ENCODE measurements at places on chromosomes 4 and X.

DNA sequence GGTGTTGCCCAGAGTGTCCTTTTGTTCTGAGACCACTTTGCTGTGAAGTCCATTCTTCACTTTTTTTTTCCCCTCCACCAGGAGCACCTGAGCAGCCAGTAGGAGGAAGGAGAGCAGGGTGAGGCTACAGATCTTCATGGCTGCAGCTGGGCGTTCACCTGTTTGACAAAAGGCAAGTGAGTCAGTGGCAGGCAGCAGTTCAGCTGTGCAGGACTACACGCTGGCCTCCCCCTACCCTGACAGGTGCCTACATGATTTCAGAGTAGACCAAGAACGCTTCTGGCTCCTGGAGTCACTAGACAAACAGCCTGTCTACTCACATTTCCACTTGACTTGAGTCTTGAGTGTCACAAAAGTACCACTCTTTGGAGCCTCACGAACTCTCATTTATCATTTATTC lies 2.0 kb downstream of the FGFBP1 start:
- no peak for DNase-seq

DNA sequence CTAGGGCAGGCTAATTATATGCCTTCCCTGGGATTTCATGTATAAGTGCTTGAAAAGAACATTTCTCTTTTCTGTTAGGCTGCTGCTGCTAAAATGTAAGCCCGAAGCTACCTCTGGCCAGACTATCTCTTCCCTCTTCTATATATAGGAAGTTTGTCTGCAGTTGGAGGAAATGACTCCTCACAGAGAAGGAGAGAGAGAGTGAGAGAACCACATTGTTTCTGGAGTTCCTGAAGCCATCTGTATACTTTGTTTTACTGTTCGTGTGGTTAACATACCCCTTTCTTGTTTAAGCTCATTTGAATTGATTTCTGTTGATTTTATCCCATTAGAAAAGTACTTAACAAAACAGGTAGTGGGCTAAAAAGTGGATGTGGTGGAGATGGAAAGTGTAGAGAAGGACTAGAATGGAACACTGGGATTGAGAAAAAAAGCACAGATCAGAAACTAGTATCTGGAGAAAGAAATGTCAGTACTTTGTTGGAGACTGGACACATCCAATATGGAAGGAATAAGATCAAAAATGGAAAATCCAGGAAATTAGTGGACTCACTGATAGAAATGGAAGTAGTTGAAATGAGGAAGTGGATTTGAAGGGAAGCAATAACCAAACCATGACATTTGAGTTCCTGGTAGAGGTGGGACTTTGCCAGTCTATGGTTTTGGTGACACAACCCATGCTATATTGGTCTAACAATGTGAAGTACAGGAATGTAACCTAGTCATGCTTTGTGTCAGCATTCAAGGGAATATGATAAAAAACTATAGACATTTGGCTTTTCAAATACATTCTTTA lies 112.6 kb downstream of the TMA16 start:
- DNase-seq, result no peak

DNA sequence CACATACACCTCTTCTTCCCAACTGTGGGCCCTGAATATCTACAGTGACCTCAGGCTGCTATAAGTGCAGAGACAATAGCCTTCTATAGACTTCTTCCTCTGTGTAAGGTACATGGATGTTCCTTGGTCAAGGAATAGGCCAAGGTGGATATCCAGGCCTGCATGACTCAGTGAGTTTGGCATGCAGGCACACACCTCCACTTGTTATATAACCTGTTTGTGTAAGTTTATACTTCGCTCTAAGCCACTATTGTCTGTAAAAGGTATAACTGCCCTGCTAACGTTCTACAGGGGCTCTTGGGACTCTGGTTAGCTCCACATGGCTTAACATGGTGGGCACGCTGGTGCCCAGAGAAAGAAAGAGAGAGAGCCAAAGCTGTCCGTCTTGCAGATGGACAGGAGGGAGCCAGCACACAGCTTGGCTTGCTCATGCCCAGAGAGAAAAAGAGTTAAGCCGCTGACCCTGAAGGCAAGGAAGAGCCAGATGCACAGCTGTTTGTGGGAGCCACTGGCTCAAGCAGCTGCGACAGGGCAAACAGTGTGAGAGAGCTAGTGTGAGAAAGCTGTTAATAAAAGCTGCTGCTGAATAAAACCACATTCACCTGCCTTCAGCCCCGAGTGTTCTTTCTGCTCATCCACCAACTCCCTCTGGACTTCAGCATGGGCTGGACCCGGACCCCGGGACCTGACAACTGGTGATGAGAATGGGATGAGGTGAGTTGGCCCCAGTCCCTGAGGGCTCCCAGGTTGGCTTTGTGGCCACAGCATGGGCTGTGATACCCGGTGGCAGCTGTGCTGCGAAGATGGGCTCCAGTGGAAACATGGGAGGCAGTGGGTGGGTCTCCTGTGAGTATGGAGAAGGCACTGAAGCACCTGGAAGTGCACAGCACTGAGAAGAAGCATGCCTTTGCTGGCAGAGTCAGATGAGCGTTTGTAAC lies 44.5 kb upstream of the ZBTB33 start:
- DNase-seq, result no peak

DNA sequence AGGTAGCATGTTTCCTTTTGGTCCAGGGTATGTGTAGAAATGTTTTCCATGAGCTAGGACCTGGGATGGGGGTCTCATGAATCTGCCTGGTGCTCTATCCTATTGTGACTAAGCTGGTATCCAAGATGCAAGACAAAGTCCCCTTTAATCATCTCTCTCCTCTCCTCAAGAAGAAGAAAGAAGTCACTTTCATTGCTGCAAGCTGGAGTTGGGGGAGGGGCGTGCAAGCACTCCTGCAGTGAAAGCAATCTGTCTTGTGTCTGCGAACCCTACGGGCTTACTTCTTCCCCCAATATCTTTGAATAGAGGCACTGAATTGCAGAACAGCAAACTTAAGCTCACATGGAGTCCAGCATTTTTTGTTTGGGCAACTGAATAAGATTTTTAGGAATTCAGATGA lies 27.2 kb upstream of the GRPR start:
- DNase-seq, result no peak

GRCh38 chr4:4862665-4863482 lies 3.4 kb downstream of the MSX1 start:
- DNase-seq, result no peak

DNA sequence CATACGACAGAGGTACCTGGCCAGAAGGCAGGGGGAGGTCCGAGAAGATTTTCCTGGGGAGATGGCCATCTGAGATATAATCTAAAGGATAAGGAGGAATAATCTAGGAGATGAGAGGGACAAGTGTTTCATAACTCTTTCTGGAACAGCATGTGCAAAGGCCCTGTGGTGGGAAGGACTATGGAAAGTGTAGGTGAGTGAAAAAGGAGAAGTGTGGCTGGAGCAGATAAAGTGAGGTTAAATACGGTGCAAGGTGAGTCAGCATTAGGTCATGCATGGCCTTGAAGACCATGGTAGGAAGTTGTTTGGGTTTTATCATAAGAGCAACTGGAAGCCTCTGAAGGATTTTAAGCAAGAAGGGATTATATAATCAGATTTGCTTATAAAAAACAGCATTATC lies 34.6 kb upstream of the MTM1 start:
- no peak for DNase-seq

- DNase-seq, result no peak
Measured at GRCh38 chr4:156581282-156582063, 390.1 kb downstream of the PDGFC start.
